ENCODE measurements at places on chromosomes 2 and 18.

DNA sequence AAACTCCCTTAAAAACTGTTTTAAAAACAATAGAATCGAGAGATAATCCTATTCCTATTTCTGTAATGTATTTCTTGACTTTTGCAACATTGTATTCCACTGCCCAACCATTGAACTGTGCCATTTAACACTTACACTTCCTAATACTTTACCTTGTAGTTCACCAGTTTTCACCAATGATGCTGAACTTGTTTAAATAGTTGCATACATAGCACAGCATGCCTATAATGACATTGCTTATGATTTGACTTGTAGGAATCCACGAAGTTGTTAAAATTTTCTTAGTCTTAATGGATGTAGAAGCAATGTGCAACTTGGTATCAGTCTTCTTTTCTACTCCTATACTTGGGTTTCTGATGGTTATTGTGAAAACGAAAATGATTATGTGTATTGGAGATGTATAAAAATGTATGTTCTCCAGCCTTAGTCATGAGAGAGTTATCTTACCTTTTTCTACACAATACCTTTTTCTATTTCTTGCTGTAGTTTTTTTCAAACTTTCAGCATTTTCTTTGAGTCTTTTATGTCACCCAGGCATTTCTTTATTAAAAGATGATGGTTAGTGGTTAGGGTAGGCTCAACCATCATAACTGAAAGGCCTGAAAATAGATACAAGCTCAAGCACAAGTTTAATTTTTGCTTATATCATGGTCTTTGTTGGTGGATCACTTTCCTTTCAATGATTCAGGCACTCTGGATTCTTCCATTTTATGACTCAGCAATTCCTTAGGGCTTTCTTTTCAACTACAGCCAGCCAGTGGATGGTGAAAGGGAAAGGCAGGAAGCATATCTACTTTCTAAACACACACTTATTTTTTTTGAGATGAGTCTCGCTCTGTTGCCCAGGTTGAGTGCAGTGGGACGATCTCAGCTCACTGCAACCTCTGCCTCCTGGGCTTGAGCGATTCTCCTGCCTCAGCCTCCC is 9.4 kb downstream of the GPD2 start:
- no peak for DNase-seq

- no peak for DNase-seq
Observed at GRCh38 chr2:189927823-189928222, 134.7 kb downstream of the MSTN start.

GRCh38 chr2:191500884-191501560 is 176.9 kb upstream of the NABP1 start:
- no peak for DNase-seq

- no peak for DNase-seq
Observed at GRCh38 chr2:53424902-53425301, 342.7 kb upstream of the CHAC2 start.

GRCh38 chr18:33702625-33703024 is 124.6 kb downstream of the ASXL3 start:
- DNase-seq, result no peak

GRCh38 chr18:50727721-50728471 is 91.9 kb downstream of the MRO start:
- DNase-seq, result no peak

DNA sequence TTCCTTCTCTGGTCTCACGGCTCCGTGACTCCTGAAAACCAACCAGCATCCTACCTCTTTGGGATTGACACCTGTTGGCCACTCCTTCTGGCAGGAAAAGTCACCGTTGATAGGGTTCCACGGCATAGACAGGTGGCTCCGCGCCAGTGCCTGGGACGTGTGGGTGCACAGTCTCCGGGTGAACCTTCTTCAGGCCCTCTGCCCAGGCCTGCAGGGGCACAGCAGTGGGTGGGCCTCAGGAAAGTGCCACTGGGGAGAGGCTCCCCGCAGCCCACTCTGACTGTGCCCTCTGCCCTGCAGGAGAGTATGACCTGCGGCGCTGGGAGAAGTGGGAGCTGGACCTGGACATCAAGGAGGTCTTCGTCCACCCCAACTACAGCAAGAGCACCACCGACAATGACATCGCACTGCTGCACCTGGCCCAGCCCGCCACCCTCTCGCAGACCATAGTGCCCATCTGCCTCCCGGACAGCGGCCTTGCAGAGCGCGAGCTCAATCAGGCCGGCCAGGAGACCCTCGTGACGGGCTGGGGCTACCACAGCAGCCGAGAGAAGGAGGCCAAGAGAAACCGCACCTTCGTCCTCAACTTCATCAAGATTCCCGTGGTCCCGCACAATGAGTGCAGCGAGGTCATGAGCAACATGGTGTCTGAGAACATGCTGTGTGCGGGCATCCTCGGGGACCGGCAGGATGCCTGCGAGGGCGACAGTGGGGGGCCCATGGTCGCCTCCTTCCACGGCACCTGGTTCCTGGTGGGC is 10.0 kb downstream of the PROC start:
- DNase-seq, result no peak

GRCh38 chr2:191636235-191636543 is 41.7 kb upstream of the NABP1 start:
- no peak for DNase-seq

GRCh38 chr18:4016391-4017049 is 438.6 kb downstream of the DLGAP1 start:
- DNase-seq, result no peak

GRCh38 chr18:36708366-36708765 is 120.4 kb downstream of the TPGS2 start:
- no peak for DNase-seq

DNA sequence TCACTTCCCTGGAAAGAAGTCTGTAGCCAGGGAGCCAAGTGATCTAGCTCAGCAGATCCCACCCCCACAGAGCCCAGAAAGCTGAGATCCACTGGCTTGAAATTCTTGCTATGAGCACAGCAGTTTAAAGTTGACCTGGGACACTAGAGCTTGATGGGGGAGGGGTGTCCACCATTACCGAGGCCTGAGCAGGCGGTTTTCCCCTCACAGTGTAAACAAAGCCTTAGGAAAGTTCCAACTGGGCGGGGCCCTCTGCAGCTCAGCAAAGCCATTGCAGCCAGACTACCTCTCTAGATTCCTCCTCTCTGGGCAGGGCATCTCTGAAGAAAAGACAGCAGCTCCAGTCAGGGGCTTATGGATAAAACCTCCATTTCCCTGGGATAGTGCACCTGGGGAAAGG is 887.2 kb upstream of the LRATD1 start:
- DNase-seq, result no peak

GRCh38 chr2:6835467-6835866 is 30.2 kb downstream of the CMPK2 start:
- no peak for DNase-seq

GRCh38 chr2:106977717-106978116 is 91.8 kb upstream of the ST6GAL2 start:
- DNase-seq, result no peak

DNA sequence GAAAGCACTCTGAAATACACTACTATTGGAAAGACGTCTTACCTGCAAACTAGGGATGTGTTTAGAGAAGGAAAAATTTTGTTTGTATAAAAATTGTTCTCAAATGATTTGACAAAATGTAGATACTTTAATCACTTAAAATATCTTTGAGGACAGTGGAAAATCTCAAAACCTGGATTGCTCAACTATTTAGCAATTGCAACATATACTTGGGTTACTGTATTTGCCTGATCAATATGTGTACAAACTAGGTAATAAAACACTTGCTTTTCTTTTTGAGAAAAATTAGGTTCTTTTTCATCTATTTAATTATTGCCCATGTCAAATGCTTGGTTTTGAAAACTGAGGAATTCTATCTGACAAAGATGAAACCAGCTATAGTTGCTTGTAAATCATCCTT is 60.9 kb downstream of the CPS1 start:
- DNase-seq, result no peak

GRCh38 chr2:61707984-61708852 is 145.6 kb downstream of the FAM161A start:
- DNase-seq, result peak; percentile 10

- no peak for DNase-seq
Observed at GRCh38 chr2:149612122-149612521, 24.5 kb upstream of the MMADHC start.

GRCh38 chr2:10934979-10935350 is 23.2 kb downstream of the KCNF1 start:
- DNase-seq, result no peak

DNA sequence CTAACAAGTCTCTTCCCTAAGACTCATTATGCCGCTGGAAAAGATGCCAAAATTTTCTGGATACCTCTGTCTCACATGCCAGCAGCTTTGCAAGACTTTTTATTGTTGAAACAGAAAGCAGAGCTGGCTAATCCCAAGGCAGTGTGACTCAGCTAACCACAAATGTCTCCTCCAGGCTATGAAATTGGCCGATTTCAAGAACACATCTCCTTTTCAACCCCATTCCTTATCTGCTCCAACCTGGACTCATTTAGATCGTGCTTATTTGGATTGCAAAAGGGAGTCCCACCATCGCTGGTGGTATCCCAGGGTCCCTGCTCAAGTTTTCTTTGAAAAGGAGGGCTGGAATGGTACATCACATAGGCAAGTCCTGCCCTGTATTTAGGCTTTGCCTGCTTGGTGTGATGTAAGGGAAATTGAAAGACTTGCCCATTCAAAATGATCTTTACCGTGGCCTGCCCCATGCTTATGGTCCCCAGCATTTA is 26.3 kb downstream of the DHRS9 start:
- peak; percentile 12 for DNase-seq

GRCh38 chr2:105460048-105460732 is 61.3 kb upstream of the FHL2 start:
- no peak for DNase-seq

Data from HFF-Myc (cell line).